Breast epithelium (tissue), 4 donors: ENCODE measurements at places on chromosomes 6 and 20. TPM values are rescaled to one million over a fixed set of nuclear protein-coding genes. Genes with fewer than 3 reads are reported as not detected.

GRCh38 chr6:20700375-20700774, 166.1 kb downstream of the CDKAL1 start:
- no peak for DNase-seq
- H3K27ac ChIP-seq, result no peak overlapping the region
- H3K36me3 ChIP-seq, result no peaks in the 10 kb centered on the region
- H3K27me3 ChIP-seq, result no peaks in the 10 kb centered on the region

- no peak for DNase-seq
- H3K27me3 ChIP-seq, result no peaks in the 10 kb centered on the region
Measured at GRCh38 chr6:138485586-138486248, 13.6 kb downstream of the NHSL1 start.

DNA sequence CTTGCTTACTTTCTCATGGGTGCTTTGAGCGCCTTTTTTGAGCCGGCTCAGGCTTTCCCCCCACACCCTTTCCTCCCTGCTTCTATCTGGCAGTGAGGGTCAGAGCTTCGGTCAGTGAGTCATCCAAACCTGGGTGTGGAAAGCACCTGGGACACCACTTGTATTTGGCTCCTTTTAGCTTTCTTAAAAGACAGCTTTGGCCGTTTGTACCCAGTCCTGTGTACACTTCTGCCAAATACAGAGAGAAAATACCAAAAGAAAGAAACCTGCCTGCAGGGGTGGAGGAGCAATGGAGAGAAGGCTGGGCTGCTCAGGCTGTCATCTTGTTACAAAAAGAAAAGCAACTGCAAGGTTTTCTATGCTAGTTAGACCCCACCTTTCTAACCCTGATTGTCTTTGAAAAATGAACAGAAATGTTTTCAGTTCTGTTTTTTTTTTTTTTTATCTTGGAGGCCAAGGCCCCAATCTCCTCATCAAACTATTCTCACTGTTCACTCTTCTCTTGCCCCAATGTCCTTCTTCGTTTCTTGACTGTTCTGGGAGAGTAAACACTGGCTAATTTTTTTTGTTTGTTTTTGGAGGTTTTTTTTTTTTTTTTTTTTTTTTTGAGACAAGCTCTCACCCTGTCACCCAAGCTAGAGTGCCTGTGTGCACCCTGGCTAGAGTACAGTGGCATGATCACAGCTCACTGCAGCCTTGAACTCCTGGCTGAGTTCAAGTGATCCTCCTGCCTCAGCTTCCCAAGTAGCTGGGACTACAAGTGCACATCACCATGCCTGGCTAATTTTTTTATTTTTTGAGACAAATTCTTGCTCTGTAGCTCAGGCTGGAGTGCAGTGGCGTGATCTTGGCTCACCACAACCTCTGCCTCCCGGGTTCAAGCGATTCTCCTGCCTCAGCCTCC, 76.4 kb downstream of the SSR1 start:
- no peaks in the 10 kb centered on the region for H3K27me3 ChIP-seq
- no peaks in the 10 kb centered on the region for H3K4me1 ChIP-seq
- DNase-seq, result peak; percentile 48
- H3K36me3 ChIP-seq, result no peaks in the 10 kb centered on the region
- no peak overlapping the region for H3K4me3 ChIP-seq

LY6G5C gene
- 1.9 TPM for total RNA-seq

CST4 gene
- total RNA-seq, result not detected

LY6G6D gene
- total RNA-seq, result not detected

GHRH gene
- not detected for total RNA-seq
